Smooth muscle cell of the brain vasculature (primary cell): ENCODE measurements at places on chromosomes 13 and 19.

DNA sequence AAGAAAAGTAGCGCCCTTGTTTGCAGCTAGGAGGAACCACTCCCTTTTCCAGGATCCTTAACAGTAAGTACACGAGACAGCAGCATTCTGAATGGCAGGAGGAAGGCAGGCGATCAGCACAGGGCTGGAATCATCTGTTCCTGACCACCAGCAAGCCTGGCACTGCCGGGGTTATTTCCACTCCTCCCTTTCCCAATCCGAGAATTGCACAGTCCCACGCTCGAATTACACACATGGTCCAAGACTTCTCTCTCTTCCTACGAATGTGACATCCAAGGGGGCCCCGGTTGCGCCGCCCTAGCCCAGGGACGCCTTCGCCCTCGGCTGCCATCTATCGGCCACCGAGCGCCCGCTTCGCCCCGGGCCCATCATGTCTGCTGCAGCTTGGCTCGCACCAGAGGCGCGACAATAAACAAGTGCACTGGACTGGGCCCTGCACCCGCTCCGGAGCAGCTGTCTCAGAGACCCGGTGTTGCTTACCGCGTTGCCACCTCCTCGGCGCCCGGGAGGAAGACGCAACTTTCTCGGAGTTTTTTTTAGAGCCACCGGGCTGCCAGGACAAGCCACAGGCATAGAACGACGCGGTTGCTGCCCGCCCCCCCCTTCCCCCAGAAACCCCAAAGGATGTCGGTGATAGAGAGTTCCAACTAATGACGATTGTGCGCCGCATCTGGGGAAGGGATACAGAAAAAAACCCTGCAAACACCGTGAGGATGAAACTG is at the start of gene SLITRK5:
TSS of gene SLITRK5 (plus strand) at position 341 of the 722 bp plus-strand sequence. CDS start 4,018 bp downstream, outside the sequence.
- no peak for DNase-seq

DNA sequence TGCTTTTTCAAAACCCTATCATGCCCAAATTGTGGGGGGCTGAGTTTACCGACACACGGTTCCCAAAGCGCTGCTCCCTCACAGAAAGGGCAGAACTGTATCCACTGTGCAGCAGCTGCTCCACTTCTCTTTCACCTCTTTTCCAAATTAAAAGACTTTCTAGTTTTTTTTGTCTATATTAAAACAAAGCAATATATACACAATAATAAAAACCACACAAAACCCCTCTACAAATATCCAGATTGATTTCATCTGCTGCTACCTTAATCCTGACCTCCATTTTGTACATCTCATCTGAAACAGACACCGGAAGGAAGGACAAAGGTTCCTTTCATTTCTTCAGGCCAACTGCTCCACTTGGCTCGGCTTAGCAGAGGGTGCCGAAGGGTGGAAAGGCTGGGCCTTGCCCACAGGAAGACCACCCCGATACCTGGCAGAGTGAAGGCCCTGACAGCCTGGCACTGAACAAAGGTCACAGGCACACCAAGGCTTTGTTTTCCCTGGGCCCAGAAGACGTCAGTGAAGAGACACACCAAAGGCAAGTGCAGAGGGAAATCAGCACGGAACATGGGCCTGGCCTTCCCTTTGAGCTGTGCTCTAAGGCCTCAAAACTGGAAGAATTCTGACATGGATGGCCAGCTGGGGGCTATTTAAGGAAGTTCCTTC is 71.6 kb downstream of the LATS2 start:
- DNase-seq: no peak

GRCh38 chr13:25001476-25002206 is 94.3 kb upstream of the PABPC3 start:
- DNase-seq: no peak

- DNase-seq: no peak
These were observed 82.5 kb downstream of the KCTD15 start for GRCh38 chr19:33878910-33879810.

- DNase-seq: no peak
These were observed 19.7 kb downstream of the ZNF536 start for GRCh38 chr19:30391554-30392551.

DNA sequence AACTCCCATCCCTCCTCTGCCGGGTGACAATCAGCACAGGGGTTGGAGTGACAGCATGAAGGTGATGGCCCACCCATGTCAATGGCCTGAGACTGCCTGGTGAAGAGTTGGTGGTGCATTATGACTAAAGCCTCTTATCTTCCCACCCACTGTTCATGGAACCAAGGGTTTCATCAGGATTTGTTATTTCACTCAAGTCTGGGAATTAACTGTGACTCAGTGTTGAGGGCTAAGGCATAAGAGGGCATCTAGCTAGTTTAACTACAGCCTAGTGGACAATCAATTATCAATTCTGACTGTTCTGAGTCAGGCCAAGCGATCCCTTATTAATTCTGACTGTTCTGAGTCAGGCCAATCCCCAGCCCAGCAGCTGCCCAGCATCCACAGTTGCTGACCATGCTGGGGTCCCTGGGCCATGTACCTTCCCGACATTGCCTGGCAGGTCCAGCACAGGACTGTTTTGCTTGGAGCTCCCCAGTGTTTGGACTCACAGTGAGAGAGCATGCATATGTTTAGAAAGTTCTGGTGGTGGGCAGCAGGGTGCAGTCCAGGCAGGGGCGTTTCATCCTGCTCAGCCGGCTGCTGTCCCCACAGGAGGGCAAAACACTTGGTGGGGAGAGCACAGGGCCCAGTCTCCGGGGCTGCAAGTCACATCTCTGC is 65.5 kb downstream of the RASL11A start:
- DNase-seq: peak; percentile 32

DNA sequence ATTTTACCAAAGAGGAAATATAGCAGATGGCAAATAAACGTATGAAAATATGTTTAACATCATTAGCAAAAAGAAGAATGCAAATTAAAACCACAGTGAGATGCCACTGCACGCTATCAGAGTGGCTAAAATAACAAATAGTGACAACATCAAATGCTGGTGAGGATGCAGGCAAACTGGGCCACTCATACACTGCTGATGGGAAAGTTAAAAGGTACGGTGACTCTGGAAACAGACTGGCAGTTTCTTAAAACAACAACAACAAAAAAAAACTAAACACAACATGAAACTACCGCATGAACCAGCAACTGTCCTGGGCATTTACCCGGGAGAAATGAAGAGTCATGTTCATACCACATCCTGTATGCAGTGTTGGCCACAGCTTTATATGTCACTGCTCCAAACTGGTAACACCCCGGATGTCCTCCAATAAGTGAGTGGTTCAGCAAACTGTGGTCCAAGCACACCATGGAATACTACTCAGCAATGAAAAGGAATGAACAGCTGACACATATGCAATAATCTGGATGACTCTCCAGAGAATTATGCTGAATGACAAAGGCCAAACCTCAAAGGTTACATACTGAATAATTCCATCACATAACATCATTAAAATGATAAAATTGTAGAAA is 22.3 kb downstream of the EPS15L1 start:
- DNase-seq: no peak

DNA sequence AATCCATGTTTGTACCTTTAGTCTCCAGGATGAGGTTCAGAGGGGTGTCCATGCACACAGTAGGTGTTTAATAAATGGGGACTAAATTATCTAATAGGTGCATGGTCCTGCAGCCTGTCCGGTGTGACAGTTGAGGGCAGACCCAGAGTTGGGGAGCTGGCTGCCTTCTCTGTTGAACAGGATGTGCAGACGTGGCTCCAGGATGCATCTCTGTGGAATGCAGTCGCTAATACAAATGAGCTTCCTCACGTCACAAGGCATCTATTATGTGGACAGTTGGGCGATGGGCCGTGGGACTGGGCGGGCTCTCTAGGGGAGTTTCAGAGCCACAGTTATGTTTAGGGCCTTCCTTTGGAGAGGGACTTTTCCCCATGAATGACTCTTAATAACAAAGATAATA is 71.0 kb downstream of the SIPA1L3 start:
- DNase-seq: no peak

DNA sequence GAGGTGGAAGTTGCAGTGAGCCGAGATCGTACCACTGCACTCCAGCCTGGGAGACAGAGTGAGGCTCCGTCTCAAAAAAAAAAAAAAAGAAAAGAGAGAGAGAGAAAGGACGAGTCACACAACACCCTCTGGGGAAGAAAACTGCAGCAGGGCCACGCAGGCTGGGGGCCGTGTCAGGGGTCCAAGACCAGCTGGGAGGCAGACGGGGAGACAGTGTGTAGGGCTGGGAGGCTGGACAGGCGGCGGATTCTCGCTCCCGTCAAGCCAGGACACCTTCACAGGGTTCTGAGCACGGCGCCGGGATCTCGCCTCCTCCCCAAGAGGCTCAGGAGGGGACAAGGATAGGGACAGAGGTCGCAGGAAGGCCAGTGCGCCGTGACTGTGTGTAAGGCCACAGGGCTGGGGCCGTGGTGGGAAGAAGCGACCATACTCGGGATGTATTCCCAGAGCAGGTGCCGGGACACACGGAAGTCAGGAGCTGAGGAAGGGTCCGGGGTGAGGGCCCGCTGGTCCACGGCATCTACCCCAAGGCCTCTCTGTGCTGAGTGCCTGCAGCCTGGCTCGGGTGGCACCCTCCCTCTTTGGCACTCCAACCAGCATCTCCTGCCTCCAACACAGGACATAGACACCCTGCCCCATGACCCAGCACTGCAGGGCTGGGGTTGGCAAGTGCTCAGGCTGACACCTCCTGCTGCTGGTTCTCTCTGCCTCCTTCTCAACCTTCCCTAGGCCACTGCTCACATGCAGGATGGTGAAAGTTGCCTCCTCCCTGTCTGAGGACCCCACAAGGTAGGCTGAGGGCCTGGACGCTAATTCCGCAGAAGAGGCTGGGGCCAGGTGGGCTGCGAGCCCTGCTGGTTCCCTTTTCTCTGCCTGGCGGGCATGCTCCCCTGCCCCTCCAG is 21.2 kb downstream of the ZNF787 start:
- no peak for DNase-seq

DNA sequence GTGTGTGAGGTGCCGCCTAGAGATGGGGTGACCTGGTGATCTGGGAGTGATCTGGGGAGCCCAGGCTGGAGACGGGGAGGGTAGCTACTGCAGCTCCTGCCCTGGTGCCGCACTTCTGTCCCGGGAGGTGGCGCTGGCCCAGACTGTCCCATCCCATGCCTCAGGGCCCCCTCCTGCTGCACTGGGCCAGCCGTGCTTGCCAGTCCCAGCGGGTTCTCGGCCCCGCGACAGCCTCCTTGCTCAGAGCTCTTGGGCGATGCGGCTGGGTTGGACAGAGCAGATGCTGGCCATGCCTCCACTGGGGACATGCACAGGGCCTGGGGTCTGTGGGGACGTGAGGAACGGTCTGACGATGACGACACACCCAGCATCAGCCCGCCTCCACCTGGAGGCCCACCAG is 2.5 kb downstream of the RAX2 start:
- DNase-seq: no peak

DNA sequence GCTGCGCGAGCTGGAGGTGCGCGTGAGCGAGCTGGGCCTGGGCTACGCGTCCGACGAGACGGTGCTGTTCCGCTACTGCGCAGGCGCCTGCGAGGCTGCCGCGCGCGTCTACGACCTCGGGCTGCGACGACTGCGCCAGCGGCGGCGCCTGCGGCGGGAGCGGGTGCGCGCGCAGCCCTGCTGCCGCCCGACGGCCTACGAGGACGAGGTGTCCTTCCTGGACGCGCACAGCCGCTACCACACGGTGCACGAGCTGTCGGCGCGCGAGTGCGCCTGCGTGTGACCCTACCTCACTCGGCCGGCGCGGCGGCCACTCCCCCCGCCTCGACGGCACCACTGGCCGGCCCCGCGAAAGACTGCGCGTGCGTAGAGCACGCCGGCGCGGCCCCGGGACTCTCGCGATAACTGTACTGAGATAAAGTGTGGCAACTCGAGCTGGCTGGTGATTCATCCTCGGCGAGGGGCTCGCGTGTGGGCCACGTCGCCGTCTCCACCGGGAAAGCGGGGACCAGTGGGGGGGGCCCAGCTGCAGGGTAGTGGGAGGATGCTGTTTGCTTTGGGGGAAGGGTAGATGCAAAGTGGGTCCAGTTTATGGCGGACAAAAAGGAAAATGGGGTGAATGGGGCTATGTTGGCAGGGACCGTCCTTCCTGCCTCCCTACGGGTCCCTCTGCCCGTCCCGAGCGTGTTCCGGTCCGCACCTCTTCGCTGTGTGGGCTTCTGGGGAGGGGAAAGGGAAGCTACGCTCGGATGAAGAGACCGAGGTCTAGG is 11.4 kb downstream of the FUT6 start:
- DNase-seq: peak; percentile 84

DNA sequence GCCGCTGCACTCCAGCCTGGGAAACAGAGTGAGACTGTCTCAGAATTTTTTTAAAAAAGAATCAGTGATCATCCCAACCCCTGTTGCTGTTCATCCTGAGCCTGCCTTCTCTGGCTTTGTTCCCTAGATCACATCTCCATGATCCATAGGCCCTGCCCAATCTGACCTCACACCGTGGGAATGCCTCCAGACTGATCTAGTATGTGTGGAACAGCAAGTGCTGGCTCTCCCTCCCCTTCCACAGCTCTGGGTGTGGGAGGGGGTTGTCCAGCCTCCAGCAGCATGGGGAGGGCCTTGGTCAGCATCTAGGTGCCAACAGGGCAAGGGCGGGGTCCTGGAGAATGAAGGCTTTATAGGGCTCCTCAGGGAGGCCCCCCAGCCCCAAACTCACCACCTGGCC is at the start of gene KLK2:
TSS of gene KLK2 (plus strand) at position 384 of the 400 bp plus-strand sequence. CDS start 35 bp downstream, outside the sequence.
- no peak for DNase-seq

GRCh38 chr13:82439159-82439904 is 1442.9 kb downstream of the SLITRK1 start:
- DNase-seq: no peak
